Activated T-helper 17 cell treated with anti-CD3 and anti-CD28 coated beads, Interleukin-2, amount 50 U/mL, for 72 hours (primary cell): ENCODE measurements at places on chromosomes 16 and 17.
A peak's percentile ranks its signal among the peaks of the same experiment; 100 is the strongest.

DNA sequence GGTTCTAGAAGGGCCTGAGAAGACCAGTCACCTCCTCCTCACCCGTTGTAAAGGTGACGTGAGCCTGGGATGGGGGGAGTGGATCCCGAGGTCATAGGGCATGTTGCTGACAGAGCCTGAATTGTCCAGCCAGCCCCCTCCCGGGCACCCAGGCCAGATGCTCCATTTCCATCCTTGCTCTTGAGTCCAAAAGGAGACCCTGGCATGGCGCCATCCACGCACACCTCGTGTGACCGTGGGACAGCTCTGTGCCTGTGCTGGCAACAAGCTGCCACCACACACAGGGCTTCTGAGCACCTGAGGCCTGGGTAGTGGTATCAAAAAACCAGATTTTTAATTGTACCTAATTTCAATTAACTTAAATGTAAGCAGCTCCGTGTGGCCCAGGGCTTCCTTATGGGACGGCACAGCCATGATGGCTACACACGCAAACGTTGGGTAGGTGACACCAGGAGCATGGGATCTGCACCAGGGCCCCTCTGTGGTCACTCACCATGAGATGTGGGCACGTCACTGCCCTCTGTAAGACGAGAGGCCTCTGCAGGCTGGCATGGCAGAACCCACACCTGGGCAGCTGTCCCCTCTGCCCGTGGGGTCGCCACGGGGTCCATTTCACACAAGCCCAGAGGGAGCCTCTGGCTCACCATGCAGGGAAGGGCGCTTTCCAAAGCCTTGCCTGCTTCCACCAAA lies 37.6 kb upstream of the ZNF469 start:
- ATAC-seq: no peak

GRCh38 chr16:57648581-57649442 lies 19.3 kb upstream of the ADGRG3 start:
- ATAC-seq: peak; percentile 85

GRCh38 chr17:4539576-4540223 lies 15.5 kb downstream of the MYBBP1A start:
- ATAC-seq: no peak

DNA sequence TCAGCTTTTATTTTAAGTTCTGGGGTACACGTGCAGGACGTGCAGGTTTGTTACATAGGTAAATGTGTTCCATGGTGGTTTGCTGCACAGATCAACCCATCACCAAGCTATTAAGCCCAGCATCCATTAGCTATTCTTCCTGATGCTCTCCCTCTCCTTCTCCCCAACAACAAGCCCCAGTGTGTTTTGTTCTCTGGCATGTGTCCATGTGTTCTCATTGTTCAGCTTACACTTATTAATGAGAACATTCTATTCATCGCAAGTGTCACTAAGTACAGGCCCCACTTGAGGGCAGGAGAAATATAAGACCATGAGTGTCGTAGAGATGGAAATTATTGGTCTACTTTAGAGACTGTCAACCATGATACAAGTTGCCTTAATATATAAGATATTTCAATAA lies 615.1 kb downstream of the CDH8 start:
- no peak for ATAC-seq
